Activated CD4-positive, alpha-beta memory T cell treated with anti-CD3 and anti-CD28 coated beads, Interleukin-2, amount 10 ng/mL, durations not matched to agents 7 days and 5 days (primary cell): ENCODE measurements at places on chromosomes 5 and 9. TPM values are rescaled to one million over a fixed set of nuclear protein-coding genes. Genes with fewer than 3 reads are reported as not detected.
A peak's percentile ranks its signal among the peaks of the same experiment; 100 is the strongest.

DNA sequence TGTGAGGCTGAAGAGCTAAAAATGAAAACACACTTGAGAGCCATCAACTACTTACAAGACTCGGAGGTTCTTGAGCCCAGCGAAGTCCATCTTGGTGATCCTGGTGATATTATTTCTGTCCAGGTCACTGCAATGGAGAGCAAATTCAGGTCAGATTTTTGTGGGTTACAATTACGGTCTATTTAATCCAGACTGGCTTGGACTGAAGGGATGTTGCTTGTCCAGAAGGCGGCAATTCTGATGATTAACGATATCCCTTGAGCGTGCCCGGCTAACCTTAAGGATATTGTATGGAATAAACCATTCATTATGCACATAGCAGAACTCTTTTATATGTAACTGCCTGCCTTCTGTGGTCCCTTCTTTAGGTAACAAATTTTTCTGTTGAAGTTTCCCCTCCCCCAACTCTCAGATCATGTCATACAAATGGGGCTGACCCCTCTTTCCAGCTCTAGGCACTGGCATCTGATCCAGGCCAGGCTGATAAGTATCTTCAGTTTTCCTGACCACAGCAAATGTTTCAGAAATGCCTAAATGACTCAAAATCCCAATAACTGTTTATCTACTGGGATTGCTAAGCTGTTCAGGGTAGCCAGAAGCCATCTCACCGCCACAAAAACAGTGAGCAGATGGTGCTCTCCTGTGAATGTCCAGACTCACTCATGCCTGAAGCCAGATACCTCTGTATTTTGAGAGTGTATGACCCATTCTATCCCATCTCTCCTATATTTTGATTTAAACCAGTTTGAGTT lies 49.4 kb downstream of the SLIT3 start:
- H3K4me1 ChIP-seq: no peaks in the 10 kb centered on the region
- no peak overlapping the region for H3K4me3 ChIP-seq
- H3K27me3 ChIP-seq: no peaks in the 10 kb centered on the region
- H3K36me3 ChIP-seq: no peaks in the 10 kb centered on the region

DNA sequence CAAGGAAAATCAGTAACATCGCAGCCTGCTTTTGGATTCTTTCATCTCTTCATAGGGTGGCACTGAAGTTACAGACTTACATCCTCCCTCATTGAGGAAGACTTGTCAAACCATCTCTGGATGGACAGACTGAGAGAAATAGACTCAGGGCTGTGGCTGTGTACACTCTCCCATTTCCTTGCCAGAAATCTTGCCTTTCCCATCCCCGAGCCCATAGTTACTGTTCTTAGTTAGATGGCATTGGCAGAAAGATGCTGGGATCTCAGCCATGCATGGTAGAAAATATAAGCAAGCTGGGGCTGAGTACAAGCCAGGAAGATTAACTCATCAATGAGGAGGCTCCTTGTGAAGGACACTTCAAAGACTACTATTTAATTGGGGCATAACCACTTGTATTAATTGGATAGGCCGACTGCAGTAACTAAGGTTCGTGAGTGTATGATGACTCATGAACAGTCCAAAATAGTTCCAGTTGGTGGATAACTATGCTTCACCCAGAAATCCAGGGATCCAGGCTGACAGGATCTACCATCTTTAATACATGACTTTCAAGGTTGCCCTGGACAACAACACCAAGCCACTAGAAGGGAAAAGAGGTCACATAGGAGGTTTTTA lies 137.9 kb downstream of the TMEM38B start:
- H3K36me3 ChIP-seq: no peaks in the 10 kb centered on the region
- H3K4me3 ChIP-seq: no peak overlapping the region
- no peaks in the 10 kb centered on the region for H3K27me3 ChIP-seq
- no peaks in the 10 kb centered on the region for H3K4me1 ChIP-seq
- DNase-seq: no peak

- H3K4me1 ChIP-seq: peaks cover 33% of the 10 kb centered on the region
- H3K4me3 ChIP-seq: no peak overlapping the region
- peaks cover 5% of the 10 kb centered on the region for H3K36me3 ChIP-seq
Observed at GRCh38 chr5:132089363-132089762, 15.8 kb downstream of the CSF2 start.

DNA sequence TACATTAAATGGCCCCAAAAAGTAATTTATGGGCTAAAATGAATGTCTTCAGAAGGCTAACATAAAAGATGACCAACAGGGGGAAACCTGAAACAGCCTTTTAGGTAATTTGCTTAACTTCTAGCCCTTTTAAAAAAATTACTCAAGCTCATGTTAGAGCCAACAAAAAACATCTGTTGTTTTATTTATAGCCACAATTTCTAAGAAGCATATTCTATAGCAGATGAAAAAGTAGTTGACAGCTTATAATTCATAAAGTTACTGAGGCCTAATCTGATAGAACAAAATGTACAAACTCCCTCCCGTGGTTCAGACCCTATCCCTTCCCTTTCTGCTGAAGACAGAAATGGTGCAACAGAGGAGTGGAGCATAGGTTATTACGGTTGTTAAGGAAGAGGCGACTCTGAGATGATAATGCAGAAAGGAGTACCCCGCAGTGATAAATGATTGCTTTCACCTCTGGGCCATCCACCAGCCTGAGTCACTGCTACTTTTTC lies 46.1 kb downstream of the PIK3R1 start:
- H3K27me3 ChIP-seq: no peaks in the 10 kb centered on the region
- no peak for DNase-seq
- H3K27ac ChIP-seq: no peak overlapping the region
- peaks cover 62% of the 10 kb centered on the region for H3K4me1 ChIP-seq
- no peak overlapping the region for H3K4me3 ChIP-seq

The PSAT1 gene
- 125 TPM for total RNA-seq

- no peak overlapping the region for H3K27ac ChIP-seq
- no peaks in the 10 kb centered on the region for H3K36me3 ChIP-seq
- peak; percentile 47 for DNase-seq
- H3K4me1 ChIP-seq: peaks cover 4% of the 10 kb centered on the region
- no peak overlapping the region for H3K4me3 ChIP-seq
Observed at GRCh38 chr9:37390759-37391158, 31.7 kb upstream of the GRHPR start.

DNA sequence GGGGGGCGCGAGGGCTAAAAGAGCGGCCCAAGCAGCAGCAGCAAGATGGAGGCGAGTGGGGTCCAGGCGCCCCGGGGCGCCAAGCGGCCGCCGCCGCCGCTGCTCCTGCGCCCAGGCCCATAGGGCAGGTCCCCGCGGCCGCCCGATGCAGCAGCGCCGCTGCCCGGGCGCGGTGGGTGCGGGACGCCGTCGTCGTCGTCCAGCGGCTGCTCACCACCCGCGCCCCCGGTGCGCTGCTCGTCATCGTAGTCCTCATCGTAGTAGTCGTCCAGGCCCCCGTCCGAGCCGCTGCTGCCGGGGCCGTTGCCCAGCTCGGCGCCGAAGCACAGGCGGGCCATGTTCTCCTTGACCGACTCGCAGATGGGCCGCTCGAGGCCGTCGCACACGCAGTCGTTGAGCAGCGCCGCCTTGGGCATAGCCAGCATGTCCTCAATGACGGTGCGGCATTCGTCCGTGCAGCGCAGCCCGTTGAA lies 1.5 kb downstream of the GAS1 start:
- H3K4me3 ChIP-seq: peak overlapping the region; percentile 56
- DNase-seq: no peak
- no peak overlapping the region for H3K27ac ChIP-seq
- H3K27me3 ChIP-seq: peaks cover 47% of the 10 kb centered on the region
- peaks cover 21% of the 10 kb centered on the region for H3K4me1 ChIP-seq

The PRR16 gene
- total RNA-seq: not detected

DNA sequence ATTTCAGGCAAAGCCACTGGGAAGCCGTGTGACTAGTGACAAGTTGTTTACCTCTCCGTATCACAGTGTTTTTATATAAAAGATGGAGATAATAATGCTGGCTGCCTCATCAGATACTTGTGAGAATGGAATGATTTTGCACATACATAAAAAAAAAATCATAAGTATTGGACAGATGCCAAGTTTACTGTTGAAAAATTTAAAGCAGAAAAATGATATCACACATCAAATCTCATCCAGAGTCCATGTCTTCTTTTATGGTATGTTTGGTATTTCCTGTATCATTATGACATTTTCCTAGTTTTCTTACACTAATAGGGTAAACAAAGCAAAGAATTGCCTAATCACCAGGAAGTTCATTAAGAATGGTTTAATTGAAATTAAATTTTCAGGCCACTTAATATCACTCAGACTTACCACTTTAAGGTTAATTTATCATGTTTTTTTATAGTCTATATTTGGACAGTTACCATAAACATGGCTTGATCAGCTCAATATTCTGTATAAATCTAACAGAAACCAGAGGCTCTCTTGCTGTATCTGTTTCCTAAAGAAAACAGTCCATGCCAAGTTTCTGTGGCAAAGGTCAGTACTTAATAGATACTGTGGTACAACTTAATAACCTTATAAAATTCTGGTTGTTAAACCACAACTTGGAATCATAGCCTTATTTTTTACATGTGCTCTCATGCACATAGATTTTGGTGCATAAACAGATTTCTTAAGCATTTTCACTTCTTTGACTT lies 656.5 kb upstream of the RIOK2 start:
- no peaks in the 10 kb centered on the region for H3K36me3 ChIP-seq
- no peak for DNase-seq
- H3K27me3 ChIP-seq: no peaks in the 10 kb centered on the region
- peaks cover 4% of the 10 kb centered on the region for H3K4me1 ChIP-seq
- H3K27ac ChIP-seq: no peak overlapping the region
- H3K4me3 ChIP-seq: no peak overlapping the region

DNA sequence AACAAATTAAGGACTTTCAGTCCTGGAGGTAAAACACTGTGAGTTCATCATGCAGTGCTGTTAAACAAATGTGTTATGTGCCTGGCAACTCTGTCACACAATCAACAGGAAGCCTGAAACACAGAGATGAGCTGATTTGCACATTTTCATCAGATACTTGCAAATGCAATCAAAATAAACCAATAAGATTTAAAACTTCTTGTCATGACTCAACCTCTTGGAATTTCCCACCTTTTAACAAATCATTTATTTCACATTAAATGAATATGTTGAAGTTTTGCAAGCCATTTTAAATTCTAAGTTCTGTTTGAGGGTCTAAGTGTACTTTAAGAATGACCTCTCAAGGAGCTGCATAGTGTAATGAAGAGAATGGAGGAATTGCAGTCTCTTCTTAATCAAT lies 64.4 kb downstream of the ANXA1 start:
- DNase-seq: no peak
- H3K27me3 ChIP-seq: peaks cover 6% of the 10 kb centered on the region
- peaks cover 16% of the 10 kb centered on the region for H3K4me1 ChIP-seq
- no peaks in the 10 kb centered on the region for H3K36me3 ChIP-seq
